ENCODE measurements at places on chromosomes 12 and 14.

DNA sequence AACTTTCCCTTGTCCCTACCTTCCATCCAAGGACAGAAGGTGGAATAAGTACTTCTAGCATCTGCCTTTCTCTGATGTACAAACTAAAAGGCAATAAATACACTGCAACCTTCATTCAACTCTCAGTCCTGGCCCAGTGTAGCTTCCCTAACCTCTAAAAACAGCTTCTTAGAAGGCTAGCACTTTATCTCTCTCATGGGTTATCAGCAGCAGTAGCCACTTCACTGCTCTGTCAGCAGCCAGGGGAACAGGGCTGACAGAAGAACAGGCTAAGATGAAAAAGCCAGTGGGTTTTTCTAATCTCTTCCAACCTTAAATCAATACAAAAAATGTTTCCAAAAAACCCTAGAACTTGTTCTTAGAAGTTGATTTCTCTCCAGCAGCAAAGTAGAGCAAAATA, 13.2 kb downstream of the BAZ2A start:
- DNase-seq = no peak

- DNase-seq = no peak
These were observed 553.1 kb upstream of the FLRT2 start for GRCh38 chr14:84976805-84977204.

DNA sequence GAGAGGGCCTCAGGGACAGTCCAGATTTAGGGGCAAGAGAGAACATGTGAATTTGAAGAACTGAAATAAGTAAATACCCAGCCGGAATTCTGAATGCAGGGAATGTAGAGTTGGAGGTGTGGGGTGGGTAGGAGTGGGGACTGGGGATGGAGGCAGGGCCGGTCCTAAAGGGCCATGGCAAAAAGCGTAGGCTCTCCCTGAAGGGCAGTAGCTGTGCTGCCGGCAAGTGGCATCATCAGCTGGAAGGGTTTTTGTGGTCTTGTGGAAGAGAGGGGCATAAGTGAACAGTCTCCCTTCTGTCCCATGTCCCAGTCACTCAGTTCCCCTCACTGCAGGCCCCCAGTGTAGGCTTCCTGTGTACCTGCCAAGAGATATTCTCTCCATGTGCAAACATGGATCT, 104.6 kb downstream of the GCH1 start:
- no peak for DNase-seq

DNA sequence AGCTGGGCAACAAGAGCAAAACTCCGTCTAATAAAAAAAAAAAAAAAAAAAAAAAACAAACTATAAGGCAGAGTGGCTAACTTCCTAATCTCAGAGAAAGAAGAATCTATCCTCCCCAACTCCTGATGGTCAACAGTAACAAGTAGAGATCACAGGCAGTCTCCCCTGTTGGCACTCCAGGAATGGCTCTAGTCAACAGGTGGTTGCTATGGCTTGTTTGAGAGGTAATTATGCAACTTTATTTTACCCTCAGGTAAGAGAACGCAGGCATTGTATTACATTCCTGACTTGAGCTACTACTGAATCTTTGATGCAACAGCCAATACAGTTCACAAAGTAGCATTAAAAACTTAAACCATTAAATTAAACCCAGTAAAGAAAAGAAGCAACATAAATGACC, 180.3 kb downstream of the DICER1 start:
- no peak for DNase-seq

DNA sequence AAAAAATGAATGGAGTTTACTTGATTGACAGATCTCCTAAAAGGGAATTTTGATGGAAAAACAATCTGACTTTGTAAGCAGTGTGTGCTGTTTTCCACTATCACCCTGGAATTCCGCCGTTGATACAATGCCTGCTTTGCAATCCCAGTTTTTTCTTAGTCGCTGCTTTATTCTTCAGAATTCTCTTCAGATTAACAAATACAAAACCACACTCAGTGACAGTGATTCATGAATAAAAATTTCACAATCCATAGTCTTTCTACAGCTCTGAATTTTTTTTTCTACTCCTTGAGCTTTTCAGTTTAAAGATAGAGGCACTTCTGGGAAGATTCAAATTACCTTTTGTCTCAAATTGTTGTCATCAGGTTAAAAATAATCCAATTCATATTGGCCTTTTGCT, 44.6 kb upstream of the KITLG start:
- no peak for DNase-seq

DNA sequence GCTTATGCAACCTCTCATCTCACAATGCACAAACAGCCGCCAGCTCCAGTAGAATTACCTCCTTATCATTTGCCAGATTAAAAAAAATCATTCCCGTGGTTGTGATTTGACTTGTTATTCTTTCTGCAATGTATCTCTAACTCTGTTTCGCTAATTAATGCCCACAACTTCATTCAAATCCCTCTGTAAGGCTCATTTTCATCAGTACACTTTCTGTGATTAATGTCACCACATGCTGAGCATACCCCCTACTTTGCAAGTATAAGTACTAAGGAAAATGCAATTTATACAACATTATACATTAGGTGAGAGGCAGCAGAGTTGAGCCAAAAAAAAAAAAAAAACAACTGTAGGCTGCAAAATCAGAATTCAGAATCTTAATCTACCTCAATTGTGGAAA, 166.0 kb downstream of the FSCB start:
- no peak for DNase-seq

DNA sequence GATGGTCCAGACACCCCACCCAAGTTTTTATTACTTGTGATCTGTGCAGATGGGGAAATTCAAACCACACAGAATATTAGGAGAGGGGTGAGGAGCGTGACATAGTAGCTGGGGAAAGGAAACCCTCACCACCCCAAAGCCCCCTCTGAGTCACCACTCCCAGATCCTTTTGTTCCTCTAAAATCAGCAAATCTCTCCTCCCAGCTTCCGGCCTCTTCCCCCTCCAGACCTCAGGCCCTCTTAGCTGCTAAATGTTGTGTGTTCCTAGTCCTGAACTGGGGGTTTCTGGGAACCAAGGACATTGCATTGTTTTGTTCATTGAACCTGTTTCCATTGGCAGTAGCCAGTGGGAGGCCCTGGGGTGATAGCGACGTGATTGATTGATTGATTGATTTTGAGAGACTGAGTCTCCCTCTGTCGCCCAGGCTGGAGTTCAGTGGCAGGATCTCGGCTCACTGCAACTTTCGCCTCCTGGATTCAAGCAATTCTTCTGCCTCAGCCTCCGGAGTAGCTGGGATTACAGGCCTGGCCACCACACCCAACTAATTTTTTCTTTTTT, 5.9 kb upstream of the ORAI1 start:
- DNase-seq = no peak

- DNase-seq = no peak
These were observed 161.0 kb downstream of the RBM19 start for GRCh38 chr12:113804961-113805600.

GRCh38 chr12:53299454-53300180, at the start of gene MYG1:
TSS of gene MYG1 (plus strand) at chr12:53299695. CDS start at chr12:53299738, 43 bp downstream.
- peak; percentile 94 for DNase-seq

DNA sequence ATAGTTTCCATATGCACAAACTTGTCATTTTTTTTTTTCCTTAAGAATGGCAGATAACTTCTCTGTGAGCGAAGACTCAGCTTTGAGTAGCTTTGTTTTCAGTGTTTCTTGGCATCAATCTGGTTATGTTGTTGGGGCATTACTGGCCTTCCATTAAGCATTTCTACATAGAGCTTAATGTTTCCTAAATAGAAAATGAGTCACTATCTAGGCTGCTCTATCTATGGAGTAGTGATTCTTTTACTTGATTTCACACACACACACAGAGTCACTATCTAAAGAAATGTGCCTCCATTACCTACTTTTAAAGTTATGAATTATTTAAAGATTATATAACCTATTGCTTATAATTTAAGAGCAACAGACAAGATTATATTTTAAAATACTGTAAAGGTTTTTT, 53.9 kb downstream of the TMEM260 start:
- no peak for DNase-seq

- DNase-seq = no peak
These were observed 31.5 kb downstream of the TMEM63C start for GRCh38 chr14:77212943-77213678.

DNA sequence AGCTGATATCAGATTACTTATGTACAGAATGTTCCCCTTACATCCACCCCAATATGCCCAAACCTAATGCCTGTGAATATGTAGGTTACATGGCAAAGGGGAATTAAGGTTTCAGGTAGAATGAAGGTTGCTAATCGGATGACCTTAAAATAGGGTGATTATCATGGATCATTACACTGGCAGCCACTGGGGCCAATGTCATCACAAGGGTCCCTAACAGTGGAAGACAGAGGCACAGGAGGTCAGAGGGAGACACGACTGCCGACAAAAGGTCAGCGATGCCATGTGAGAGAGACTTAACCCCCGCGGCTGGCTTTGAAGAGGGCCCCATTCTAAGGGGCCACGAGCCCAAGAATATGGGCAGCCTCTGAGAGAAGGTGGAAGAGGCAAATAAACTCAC, 106.8 kb upstream of the EVL start:
- DNase-seq = no peak

DNA sequence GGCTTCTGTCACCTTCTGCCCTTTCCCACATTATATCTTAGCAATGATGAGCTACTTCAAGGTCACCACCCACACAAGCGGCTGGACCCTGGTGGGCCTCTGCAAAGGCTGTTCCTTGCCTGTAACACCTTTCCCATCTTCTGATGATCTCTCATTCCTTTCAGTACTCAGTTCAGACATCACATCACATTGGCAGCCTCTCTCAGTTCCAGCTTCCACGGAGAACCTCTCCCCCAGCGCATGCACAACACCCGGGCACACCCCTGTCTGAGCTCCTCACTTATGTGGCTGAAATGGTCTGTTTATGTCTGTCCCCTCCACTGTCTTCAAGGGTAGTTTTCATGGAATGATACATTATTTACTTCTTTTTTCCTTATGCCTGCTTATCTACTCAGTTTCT, 6.5 kb upstream of the NID2 start:
- DNase-seq = no peak

GRCh38 chr14:63670692-63671091, 29.0 kb upstream of the WDR89 start:
- DNase-seq = no peak

DNA sequence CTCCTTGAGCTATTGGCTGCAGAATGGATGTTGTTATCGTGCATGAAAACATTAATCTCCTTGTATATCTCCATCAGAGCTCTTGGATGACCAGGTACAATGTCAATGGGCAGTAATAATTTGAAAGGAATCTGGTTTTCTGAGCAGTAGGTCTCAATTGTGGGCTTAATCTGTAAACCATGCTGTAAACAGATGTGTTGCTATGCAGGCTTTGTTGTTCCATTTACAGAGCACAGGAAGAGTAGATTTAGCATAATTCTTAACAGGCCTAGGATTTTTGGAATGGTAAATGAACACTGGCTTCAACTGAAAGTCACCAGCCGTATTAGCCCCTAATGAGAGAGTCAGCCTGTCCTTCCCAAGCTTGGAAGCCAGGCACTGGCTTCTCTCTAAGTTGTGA, 50.4 kb downstream of the ATG14 start:
- DNase-seq = no peak

GRCh38 chr12:96399120-96399918, 920 bp downstream of the CDK17 start:
- DNase-seq = peak; percentile 74

- no peak for DNase-seq
These were observed 905 bp upstream of the CIPC start for GRCh38 chr14:77097006-77097699.

DNA sequence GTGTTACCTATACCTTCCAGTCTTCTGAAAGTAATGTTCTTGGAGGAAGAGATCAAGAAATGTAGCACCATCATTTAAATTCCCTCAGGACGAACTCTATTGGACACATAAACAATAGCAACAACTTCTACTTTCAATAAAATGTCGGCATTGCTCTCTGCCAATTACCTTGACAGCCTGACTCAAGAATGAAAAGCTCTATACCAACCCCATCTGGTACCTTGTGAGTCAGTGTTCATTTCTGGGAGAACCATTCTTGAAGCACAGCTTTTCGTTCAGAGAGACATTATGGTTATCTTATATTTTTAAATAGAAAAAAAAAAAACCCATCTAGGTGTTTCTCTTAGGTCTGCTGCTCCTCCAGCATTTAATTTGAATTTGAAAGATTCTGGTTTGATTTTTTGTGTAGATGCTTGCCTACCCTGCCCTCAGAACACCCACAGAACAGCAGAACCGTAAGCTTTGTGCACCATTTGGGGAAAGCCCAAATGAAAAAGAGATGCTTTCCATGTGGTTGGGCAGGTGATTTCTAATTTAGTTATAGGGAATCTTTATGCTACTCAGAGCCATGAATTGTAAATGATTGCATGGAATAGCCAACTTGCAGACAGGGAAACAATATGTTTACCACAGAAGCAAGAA, 156.0 kb downstream of the SAMD4A start:
- DNase-seq = no peak

DNA sequence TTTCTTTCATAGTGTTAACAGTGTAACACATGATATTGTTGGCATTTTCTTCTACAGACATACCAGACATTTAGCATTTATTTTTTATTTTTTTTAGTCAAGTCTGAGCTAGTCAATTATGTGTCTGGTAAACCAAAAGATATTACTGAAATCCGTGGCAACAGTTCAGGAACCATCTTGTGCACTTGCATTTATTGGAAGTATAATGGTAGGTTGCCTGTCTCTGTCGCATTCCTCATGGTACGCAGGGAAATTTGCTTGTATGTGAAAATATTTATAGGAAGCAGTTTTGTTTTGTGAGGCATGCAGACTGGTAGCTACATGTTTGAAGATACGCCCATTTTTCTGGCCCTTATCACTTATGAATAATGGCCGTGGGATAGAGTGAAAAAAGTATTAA, 186.1 kb upstream of the SLC38A2 start:
- no peak for DNase-seq

- no peak for DNase-seq
These were observed 4.3 kb downstream of the TM7SF3 start for GRCh38 chr12:27009881-27010301.

DNA sequence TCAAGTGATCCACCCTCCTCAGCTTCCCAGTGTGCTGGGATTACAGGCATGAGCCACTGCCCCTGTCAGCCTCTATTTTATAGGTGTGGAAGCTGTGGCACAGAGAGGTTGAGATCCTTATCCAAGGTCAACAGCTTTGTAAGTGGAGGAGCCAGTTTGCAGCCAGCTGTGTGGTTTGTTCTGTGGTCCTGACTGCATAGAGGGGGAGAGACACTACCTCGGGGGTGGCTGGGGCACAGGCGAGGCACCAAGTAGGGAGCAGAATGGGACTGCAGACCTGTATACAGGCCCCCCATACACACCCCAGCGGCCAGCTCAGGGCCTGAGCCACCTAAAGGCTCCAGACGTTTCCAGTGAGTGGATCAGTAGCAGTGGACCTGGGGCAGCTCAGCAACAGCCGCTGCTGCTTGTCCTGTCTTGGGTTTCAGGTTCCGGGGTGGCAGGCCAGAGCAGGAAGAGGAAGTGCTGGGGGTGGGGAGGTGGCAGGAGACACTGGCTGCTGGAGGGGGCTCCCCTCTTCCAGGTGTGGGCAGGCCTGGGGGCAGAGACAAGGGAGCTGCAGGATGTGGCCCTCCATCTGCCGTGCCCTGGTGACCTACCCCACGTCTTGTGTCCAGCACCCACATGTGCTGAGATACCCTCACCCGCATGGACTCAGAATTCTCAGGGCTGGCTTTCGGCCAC, 11.0 kb downstream of the ORAI1 start:
- peak; percentile 24 for DNase-seq

- DNase-seq = no peak
These were observed 63.5 kb downstream of the CLMN start for GRCh38 chr14:95256002-95256775.
